ENCODE measurements at places on chromosomes 4 and X. TPM values are rescaled to one million over a fixed set of nuclear protein-coding genes. Genes with fewer than 3 reads are reported as not detected.

DNA sequence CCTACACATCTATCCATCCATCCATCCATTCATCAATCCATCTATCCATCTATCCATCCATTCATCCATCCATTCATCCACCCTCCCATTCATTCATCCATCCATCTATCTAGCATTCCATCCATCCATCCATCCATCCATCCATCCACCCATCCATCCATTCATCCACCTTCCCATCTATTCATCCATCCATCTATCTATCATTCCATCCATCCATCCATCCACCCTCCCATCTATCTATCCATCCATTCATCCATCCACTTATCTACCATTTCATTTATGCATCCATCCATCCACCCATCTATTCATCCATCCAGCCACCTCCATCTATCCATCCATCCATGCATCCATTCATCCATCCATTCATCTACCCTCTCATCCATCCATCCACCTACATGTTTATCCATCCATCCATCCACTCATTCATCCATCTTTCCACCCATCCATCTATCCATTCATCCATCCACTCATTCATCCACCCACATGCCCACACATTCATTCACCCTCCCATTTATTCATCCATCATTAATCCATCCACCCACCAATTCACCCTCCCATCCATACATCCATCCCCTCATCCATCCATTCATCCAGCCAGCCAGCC lies 258.5 kb downstream of the CRLF2 start:
- no peak for DNase-seq

DNA sequence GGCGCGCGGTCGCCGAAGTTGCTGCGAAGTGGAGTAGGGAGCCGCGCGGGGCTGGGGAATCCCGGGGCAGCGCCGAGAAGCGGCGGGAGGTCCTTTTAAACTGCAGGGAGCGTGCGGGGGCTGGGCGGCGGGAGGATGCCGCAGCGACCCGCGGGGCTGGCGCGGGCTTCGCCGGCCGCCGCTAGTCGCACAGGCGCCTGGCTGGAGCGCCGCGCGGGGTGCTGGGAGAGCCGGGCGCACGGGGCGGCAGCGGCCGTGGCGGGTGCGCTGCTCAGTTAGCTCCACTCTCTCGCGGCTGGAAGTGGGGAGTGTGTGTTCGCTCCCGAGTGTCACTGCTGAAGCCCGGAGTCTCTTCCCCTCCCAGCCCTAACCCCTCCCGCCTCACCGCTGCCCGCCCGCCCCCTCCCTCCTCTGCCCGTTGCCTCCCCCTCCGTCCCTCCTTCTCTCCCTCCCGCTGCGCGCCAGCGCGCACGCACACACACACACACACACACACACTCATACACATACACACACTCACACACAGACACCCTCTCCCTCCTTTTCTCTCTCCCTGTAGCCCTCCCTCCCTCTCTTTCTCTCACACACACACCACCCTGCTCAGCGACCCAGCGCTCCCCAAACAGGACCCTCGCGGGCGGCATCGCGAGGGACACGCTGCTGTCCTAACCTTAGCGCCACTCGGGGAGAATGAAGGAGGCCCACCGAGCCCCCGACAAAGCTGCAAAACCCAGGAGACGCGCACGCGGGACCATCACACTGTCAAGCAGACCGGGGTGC lies at the start of gene NDNF:
NDNF (minus strand) TSS at position 312 of the 780 bp plus-strand sequence. CDS start 26,698 bp downstream, outside the sequence.
- DNase-seq, result peak; percentile 72

DNA sequence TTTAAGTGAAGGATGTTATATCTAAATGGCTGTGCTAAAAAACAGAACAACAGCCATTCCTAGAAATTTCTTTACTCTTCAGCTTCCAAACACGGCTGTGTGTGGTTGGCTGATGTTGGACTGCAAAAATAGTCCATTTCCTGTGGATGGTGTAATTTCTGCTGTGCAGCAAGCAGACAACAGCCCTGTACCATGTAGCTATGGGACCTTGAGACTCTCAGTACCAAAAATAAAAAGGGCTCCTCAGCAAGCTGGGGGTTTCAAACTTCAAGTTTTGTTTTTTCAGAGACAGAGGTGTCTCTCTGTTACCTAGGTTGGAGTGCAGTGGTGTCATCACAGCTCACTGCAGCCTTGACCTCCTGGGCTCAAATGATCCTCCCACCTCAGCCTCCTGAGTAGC lies 18.1 kb downstream of the CD40LG start:
- DNase-seq, result no peak

- no peak for DNase-seq
Observed at GRCh38 chrX:72573158-72573511, 492 bp upstream of the HDAC8 start.

GRCh38 chr4:125316791-125317524 lies 2.2 kb downstream of the FAT4 start:
- peak; percentile 57 for DNase-seq

DNA sequence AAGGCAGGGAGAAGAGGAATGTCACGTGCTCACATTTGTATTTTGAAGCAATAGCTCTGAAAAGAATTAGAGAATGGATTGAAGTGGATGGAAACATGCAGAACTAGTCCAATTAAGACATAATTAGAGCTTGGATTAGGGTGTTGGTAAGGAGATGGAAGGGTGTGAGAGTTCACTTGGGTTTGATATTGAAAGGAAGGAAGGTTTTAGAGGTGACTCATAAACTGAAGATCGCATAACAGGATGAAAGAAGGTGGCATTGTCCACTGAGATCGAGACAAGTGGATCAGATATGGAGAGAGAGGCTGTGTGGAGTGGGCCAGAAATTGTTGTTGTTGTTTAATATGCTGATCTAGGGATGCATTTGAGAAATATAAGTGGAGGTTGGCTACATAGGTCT lies 244.0 kb upstream of the SMIM31 start:
- no peak for DNase-seq

GRCh38 chrX:139826065-139827044 lies 106.5 kb downstream of the ATP11C start:
- DNase-seq, result peak; percentile 16

GRCh38 chrX:105533951-105534350 lies 288.4 kb upstream of the NRK start:
- DNase-seq, result no peak

GRCh38 chr4:26242451-26242850 lies 78.4 kb upstream of the RBPJ start:
- no peak for DNase-seq

- DNase-seq, result no peak
Observed at GRCh38 chr4:37981844-37982720, 21.9 kb downstream of the PTTG2 start.

DNA sequence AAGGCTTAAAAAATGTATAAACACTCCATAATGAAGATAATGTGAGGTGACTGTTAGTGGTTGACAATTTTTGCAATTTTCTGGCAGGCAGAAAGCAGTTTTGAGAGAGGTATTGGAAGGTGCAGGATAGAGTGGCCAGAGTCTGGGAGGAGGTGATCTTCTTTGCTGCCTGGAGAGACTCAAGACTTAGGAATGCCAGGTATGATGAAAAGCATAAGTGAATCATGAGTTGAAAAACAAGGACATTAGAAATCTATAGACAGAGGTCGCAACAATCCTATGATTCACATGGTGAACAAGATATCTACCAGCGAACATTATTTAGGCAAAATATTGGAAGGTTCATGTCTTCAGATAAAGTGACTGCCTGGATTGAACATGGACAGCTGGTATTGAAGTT lies 118.5 kb downstream of the CFAP299 start:
- no peak for DNase-seq

DNA sequence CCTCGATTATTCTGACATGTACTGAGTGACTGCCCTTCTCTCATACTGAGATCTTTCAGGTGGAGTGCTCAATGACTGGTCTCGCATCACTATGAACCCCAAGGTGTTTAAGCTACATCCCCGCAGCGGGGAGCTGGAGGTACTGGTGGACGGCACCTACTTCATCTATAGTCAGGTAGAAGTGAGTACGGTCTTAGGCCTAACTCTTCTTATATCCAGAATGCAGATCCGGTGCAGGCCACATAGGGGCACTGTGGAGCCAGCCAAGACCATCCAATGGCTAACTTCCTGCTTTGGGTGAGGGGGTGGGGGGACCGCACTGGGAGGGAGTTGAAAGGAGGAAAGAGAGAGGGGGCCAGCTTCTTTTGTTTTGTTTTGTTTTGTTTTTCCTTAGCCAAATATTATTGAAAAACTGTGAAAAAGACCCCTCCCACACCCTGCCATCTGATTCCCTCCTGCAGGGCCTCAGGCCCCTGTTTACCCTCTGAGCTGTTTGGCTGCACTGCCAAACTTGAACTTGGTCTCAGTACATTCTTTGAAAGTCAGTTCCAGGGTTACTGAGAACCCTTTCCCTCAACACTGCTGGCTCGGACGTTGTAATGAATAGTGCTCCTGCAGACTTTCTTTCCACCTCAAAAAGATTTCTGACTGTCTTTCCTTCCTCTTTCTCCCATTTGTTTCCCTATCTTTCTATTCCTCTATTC lies 16.2 kb downstream of the AWAT2 start:
- peak; percentile 61 for DNase-seq

DNA sequence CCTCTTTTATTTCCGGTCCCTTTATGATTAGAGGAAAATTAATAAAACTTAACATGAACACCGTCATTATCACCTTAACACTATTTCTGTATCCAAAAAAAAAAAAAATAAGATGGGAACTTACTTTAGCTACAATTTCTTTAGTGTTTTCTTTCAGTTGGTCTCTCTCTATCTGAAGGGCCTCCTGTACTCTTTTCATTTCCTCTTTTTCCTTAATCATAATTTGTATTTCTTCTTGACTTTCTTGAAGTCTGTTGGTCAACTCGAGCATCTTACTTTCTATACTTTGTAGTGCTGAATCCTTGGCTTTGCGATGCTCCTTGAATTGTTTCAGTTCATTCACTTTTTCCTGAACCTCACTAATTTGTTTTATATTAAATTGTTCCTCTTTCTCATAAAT lies 45.3 kb upstream of the BDH2 start:
- DNase-seq, result no peak

- DNase-seq, result no peak
Observed at GRCh38 chr4:158819942-158820786, 51.3 kb downstream of the FNIP2 start.

DNA sequence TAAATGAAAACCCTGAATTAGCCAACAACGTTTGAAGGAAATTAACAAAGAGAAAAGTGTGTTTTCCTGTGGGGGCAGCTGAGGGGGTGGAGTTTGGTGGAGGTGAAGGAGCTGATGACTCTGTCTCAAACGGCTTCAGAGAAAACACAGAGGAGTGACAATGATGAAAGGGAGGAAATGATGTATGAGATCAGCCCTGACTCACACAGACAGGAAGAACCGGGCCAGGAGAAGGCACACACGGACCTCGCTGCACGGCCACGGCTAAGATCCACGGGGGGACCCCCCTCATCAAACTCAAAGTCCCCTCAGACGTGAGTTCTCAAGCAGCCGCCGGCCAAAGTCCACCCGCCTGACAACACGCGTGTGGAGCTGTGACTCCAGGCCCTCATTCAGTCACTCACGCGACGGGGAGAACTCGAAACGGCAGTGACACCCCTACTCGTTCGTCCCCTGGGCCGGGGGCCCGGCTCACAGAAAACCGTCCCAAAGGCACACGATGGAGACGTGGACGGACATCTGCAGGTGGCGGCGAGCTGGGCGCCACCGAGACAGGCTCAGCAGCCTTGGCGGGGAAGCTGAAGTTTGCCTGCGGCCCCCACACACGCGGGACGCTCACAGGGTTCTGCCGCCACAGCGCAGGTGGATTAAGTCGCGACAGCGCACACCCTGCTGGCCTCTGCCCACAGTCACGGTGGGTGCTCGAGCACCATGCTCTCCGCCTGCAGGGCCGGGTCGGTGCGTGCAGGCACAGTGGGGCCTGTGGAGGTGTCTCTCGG lies 28.8 kb downstream of the PPP2R3B start:
- no peak for DNase-seq

GRCh38 chr4:47194036-47194737 lies 162.8 kb downstream of the GABRB1 start:
- no peak for DNase-seq

DNA sequence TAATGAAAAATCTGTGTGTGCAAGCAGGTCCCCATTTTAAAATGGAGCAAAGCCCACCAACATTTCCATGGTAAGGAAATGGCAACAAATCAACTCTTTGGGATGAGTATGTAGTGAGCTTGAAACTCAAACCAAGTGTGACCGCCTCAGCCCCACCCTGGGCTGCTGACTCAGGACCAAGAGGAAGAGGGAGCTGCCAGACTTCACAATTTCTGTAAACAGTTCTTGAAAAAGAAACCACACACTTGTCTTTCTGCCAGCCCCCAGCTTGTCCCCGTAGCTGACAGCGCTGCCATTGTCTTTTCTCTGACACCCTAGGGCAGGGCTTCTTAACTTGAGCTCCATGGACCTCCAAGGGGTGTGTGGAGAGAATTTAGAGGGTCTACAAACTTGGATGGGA lies 10.3 kb downstream of the RTL5 start:
- DNase-seq, result no peak

DNA sequence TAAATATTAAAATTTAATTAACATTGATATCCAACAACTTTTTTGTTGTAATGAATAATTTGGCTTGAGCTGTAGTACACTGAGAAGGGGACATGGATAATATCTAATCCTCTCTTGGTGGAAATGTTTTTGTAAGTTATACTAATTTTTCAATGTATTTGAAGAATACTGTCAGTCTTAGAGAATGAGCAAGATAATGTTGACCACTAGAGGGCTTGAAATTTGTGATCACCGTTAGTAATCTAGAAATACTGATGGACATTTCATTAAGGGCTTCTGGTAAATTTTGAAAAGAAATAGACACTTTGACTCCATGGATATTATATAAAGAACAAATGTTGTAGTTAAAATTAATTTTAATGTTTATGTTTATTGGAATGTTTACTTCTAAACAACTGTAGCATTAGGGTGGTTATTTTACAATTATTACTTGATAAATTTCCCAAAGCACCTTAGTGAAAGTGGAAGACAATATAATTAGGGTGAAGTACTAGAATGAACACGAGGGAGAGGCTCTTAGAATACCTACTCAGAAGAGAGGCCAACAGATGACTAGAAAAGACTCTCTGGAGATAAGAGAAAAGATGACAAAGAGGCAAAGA lies 20.0 kb upstream of the CAMK2D start:
- no peak for DNase-seq

DNA sequence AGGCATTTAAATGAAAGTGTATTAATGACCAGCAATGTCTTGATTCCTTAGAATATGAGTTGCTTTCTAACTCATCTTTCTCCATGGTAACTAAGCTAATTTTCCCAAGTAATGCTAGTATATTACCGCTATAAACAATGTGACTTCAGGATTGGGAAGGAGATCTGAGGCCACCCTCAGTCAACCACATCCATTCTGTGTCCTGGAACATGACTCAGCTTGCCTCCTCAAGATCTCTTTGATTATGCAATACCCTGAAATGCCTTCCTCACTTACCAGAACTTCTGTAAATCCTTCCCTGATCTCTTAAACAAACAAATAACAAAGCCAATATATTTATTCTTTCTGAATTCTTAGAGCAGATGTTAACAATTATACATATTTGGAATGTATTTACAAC lies 1495.5 kb downstream of the PCDH18 start:
- no peak for DNase-seq

Gene DMRTC1
- total RNA-seq, result not detected

Gene VSIG1
- total RNA-seq, result 3.0 TPM

Gene NPNT
- total RNA-seq, result 0.97 TPM

Gene MAGEB2
- total RNA-seq, result 0.35 TPM

Gene SNCA
- total RNA-seq, result 2.9 TPM

Gene KLHL13
- total RNA-seq, result 5.8 TPM

Gene ZBTB33
- 13.6 TPM for total RNA-seq
